ENCODE measurements at places on chromosomes 16 and 17.

DNA sequence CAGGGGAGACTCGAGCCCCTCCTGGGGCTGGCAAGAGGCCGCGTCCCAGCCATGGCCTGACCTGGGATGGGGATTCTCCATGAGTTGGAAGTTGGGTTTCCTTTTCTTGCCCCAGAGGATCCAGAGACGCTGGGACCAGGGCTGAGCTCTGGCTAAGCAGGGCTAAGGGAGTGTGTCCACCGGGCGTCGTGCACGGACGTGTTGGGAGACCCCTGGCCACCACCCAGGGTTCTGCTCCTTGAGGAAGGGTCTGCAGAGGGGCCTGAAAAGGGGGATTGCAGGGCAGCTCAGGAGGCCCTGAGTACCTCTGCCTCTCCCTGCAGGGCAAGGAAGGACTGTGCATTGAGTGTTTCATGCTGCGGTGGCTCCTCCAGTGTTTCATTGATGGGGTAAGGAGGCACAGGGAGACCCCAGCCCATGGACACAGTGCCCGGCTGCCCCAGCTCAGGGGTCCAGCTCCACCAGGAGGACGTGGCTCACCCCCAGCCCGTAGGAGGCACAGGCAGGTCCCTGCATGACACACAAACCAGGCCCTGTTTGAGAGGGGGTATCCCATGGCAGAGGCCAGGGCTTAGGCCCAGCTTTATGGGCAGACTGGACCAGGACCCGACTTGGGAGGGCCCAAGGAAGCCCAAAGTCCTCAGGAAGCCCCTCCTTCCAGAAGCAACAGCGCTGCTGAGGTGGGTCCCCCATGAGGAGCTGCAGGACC is 47.5 kb downstream of the USP22 start:
- no peak for DNase-seq

- DNase-seq: no peak
Measured at GRCh38 chr16:820748-821147, 20.2 kb upstream of the GNG13 start.

DNA sequence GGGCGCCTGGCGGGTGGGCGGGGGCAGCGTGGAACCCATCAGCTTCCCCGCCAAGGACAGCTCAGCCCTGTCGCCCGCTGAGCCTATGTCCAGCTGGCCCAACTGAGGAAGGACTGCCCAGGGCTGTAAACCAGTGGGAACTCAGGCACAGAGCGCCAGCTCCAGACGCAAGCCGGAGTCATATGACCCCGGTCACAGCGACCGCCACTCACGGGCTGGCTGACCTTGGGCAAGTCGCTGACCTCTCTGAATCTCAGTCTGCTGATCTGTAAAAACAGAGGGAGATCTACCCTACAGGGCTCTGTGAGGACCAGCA is 170.0 kb downstream of the C16orf78 start:
- no peak for DNase-seq

DNA sequence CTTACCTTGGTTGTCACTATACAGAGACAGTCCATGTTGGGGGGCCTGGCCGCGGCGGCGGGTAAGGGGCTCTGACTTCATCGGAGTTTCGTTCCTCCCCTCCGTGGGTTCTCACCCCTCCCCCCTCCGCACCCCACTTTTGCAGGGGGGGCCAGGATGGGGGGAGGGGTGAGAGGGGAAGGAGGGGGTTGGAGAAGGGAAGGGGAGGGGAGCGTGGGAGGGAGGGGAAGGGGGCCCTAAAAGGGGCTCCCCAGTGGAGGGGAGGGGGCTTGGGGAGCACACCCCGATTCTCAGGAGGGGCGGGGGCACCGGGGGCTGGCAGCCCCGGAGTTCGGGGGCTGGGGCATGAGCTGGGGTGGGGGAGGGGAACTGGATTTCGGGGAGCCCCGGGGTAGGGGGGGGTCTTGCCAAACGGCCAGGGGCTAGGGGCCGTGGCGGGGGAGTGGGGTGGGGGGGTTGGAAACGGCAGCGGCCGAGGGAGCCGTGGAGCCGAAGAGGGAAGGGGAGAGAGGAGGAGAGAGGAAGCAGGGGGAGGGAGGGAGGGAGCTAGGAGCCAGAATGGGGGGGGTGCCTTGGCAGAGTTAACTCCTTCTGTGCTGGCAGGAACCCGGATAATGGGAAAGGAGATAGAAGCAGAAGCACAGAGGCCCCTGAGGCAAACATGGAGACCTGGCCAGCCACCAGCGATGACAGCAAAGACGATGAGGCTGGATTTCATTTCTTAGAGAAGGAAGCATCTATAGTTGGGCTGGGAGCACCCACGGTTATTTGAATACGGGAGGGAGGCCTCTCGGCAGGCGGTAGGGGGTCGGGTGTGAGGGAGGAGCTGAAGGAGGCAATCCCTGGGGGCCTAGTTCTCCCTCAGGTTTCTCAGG is 2.3 kb downstream of the DLG4 start:
- DNase-seq: no peak

DNA sequence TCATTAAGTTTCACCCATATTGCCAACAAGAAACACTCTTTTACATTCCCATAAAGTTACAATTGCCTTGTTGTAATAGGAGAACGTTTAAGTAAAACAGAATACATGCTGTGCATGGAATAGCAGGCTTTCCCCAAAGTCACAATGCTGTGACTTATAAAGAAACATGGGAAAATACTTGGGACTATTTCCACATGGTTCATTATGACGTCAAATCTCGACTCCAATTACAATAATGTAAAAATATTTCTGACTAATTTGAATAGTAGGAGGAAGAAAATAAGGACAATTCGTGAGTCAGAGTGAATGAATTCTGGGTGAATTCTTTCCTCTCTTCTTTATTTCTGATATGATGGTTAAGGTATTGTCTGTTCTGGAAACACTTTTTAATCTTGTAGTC is 52.8 kb downstream of the CDH11 start:
- no peak for DNase-seq

DNA sequence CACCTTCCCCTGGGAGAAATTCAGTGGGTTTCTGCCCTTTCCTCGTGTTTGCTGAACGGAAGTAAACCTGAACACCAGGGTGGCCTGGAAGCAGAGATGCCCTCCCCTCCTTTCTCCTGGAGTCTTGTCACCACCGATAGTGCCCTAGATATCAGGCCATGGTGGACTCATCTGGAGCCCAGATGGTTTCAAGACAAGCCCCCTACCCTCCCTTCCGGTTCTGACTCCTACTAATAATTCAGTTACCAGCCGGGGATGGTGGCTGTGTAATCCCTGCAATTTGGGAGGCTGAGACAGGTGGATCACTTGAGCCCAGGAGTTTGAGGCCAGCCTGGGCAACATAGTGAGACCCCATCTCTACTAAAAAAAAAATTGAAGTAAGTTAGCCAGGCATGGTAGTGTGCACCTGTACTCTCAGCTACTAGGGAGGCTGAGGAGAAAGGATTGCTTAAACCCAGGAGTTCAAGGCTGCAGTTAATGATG is 2.4 kb downstream of the ZNF469 start:
- DNase-seq: no peak

Measured in activated T-helper 1 cell treated with Interleukin-2 at 50 U/mL for 16 hours (primary cell).